ENCODE measurements at places on chromosomes 12 and 14.

DNA sequence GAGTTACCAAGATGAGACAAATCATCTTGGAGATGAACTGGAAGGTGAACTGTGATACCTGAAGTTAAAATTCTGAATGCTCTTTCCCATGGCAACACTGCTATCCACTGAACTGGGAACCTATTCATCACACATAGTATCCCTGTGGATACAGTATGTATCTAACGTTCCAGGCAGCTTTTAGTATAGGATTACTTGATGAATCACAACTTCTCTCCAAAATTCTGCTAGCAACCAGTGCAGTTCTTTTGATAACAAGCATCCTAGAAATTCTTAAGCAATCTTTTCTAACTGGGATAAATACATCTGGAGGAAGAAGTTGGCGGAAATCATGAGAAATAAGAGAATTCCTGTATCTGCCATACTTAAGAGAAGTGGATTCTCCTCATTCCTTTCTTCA is 66.4 kb downstream of the PAWR start:
- DNase-seq, result no peak

- no peak for DNase-seq
Observed at GRCh38 chr12:106068296-106068695, 70.5 kb downstream of the NUAK1 start.

GRCh38 chr12:22458298-22458937 is 85.9 kb downstream of the C2CD5 start:
- DNase-seq, result no peak

- no peak for DNase-seq
Observed at GRCh38 chr12:68856510-68856909, 48.5 kb downstream of the MDM2 start.

- no peak for DNase-seq
Observed at GRCh38 chr12:132410296-132410625, 79.7 kb upstream of the FBRSL1 start.

DNA sequence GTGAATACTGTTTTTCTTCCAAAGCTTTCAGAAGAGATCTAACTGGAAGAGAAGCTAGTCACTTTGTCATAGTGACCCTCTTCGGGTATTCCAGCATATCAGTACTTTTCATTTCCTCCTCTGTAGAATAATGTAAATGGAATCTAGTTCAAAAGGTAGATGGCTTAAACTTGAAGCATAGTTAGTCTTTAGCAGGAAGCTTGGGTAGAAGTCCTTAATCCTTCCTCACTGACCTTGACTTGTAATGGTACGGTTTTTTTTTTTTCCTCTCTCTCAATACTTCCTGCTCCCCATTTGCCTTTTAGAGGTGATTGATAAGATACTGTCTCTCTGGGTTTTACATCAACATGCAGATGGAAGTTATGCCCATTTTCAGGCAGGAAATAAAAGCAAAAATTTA is 1.7 kb downstream of the FBXO34 start:
- DNase-seq, result no peak

DNA sequence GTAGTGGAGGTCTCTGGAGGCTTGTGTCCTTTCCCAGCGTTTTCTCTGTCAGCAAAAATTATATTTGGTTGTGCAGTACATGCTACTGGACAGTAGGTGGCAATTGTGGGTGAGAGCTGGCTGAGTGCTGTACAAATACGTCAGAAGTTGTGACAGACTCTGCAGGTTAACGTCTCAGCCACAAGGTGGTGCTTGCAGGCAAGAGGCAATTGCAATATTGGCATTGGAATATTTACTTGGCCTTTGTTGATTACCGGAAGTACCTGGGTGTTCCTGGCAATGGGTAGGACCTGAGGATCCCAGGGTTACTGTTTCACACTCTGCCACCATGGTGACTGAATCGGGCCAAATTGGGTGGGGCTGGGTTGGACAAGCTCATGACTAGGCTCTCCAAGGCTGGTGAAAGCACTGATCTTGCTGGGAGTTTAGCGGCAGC is 333.9 kb upstream of the LMO3 start:
- DNase-seq, result no peak

DNA sequence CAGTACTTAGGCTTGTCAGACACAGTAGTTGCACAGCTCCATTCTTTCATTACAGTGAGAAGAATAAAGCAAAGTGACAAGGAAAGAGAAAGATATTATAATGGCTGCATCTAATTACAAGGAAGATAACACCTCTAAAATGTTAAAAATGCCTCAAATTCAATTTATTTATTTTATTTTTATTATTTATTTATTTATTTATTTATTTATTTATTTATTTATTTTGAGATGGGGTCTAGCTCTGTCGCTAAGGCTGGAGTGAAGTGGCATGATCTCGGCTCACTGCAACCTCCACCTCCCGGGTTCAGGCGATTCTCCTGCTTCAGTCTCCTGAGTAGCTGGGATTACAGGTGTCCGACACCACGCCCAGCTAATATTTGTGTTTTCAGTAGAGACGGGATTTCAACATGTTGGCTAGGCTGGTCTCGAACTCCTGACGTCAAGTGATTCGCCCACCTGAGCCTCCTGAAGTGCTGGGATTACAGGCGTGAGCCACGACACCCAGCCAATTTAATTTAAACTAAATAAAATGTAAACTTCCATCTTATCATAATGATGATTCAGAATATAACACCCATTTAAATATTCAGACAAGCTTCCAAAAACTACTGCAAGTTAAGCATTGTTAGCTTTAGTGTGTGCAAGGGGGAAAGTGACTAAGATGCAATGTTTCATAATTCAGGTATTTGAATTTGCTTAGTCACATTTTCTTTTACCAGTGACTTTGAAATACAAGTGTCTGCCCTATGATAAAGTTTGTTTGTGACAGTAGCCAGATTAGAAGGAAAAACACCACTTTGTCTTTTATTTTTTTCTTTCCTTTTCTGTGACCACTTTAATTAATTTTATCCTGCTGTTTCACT is 2.4 kb upstream of the CFAP54 start:
- no peak for DNase-seq

- DNase-seq, result no peak
Observed at GRCh38 chr12:14833952-14834351, 9.4 kb downstream of the ART4 start.

- no peak for DNase-seq
Observed at GRCh38 chr12:124624823-124625222, 57.4 kb upstream of the NCOR2 start.

GRCh38 chr12:62484233-62484632 is 17.6 kb downstream of the MON2 start:
- no peak for DNase-seq

DNA sequence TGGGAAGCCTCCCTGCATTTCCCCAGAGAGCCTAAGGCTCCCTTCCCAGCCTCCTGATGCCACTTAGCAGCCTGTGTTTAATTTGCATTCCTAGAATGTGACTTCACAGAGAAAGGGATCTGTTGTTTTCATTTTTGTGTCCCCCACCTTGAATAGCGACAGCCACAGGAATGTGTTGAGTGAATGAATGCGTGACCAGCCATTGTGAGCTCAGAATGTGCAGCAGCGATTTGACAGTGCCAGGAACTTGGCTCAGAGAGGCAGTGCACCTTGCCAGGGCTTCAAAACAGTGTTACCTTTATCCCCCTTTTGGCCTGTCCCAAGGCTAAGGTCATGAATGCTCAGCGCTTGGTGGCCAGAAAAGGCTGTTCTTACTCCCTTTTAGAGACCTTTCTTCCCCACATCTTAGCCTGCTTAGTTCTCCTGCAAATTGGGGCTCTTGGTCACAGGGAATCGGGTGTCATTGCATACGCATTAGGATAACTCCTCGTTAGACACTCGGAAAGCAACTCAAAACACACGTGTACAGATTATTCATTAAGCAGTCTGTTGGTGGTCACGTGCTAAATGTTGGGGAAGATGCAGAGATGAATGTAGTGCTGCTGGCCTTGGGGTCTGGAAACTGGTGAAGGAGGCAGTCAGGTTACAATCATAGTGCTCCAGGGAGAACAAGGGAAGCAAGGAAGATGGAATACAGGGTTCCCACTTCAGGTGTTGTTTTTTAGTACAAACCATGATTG is 9.8 kb downstream of the NTF3 start:
- DNase-seq, result no peak

- DNase-seq, result no peak
Observed at GRCh38 chr12:132454933-132455418, 35.0 kb upstream of the FBRSL1 start.

- DNase-seq, result no peak
Observed at GRCh38 chr12:43728698-43729097, 29.9 kb downstream of the PUS7L start.

DNA sequence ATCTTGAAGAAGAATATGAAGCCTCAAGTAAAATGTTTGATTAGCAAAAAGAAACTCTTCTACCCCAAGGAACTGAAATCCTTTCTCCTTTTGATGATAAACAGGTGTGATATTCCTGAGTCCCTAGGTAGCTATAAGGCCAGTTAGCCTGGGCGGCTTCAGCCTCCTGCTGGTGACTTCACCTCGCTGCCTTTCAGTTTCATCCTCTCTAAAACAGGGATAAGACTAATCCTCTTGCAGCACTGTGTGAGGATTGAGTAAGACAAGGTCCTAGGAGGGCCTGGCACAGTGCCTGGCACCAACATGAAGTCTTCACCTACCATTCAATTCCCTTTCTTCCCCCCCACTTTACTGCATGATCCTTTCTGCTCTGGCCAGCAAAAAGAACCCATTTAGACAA is 42.1 kb downstream of the CIT start:
- no peak for DNase-seq

DNA sequence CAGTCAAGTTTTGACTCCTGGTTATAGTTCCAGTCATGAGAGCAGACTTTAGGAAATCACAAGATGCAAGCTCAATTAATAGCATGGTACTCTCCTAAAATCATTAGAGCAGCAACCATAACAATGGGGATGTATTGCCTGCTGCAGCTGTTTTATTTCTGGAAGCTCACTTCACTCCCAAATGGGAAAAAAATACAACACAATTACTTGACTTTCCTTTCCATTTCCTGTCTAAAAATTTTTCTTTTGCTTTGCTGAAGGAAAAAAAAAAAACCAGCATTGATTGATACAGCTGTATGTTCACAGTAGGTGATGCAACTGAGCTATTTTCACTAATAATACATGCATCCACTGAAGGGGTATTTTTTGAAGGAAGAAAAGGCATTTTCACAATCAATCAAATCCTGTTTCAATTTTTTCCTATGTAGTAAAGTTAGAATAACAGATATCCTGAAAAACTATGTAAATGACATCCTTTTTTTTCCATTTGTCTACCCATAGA is 143.9 kb upstream of the NOVA1 start:
- no peak for DNase-seq

GRCh38 chr14:103562179-103562428 is 353 bp downstream of the BAG5 start:
- no peak for DNase-seq

DNA sequence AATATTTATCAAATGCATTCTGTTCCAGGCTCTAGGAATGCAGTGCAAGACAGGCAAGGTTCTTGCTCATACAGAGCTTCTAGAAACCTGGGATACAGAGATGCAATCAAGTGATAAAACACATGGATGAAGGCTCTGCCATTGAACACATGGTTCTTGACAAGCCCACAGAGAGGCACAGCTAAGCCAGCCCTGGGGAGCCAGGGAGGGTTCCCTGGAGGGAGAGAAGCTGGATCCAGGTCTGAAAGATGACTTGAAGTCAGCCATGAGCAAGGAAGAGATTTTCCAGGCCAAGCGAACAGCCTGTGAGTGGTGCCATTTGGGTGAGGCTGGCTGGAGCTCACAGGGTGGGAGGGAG is 66.2 kb downstream of the IRF2BPL start:
- no peak for DNase-seq

GRCh38 chr14:100871234-100872186 is 32.0 kb downstream of the RTL1 start:
- no peak for DNase-seq

- no peak for DNase-seq
Observed at GRCh38 chr12:85610194-85610593, 226.0 kb downstream of the RASSF9 start.

GRCh38 chr12:6471989-6472360 is 1.5 kb upstream of the VAMP1 start:
- no peak for DNase-seq

DNA sequence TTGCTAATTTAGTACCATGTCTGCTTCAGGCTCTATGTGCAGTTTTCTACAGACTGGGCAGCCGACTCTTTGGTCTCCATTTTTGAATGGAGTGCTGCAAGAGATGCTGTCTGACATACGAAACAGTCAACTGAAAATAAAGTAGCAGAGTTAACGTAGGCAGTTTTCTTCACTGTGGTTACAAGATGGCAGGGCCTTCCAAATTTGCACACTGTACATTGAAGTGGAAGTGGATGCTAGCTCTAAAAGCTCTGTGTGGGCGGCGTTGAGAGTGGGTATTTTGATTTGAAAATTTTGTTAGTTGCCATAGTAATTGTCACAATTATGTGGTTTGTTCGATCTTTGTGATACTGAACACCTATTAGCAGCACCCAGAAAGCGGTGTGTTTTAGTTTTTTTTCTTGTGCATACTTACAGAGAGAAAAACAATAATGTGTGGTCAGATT is 154.9 kb upstream of the ATP2B1 start:
- DNase-seq, result peak; percentile 52

DNA sequence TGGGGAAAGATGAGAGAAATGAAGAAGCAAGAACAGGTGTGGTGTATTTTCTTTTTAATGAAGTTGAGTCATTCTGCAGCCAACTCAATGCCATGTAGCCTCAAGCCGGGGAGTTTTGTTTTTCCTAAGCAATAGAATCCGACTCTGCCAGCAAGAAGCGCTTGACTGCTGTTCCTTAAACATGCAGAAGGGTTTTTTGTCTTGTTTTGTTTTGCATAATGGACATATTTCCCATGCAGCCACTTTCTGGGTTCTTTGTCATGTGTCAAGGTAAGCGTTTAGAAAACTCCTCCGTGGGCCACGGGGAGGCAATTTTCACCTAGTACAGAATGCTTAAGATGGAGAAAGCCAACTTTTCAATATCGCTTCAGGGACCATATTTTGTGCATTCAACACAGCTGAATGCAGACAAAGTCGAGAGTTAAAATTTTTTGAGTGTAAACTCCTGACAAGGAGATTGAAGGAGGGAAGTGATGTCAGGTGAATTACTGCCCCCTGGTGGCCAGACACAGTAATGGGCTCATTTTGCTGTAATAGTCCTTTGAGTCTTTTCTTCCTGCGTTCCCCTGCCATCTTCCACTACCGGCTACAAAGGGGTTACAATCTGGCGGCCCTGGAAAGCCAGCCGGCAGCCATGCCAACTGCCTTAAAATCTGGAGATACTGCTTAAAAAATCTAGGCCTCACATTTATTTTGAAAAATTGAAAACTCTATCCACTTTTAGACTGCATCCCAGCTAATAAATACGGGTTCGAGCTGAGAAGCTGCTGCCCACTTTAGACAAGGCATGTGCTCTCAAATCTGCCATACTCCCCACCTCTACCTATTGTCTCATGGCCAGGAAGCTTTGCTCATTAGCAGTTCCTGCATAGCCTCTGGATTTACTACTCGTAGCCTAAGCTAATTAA is 3.2 kb upstream of the FICD start:
- peak; percentile 49 for DNase-seq

DNA sequence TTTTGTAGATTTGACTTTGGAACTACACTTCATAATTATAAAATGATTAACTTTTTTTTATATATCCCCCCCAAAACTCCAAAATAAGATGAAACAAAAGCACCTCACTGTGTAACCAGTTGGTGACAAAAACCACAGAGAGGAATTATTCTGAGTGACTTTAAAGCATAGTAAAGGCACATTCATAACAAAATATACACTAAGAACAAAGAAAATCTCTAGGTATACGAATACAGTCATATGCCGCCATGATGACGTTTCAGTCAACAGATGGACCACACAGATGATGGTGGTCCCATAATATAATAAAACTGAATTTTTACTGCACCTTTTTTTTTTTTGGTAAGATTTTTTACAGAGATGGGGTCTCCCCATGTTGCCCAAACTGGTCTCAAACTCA is 70.7 kb downstream of the MED13L start:
- DNase-seq, result no peak

GRCh38 chr14:23641915-23642588 is 5.9 kb downstream of the DHRS2 start:
- no peak for DNase-seq
